ENCODE measurements at places on chromosomes 16 and 17.

DNA sequence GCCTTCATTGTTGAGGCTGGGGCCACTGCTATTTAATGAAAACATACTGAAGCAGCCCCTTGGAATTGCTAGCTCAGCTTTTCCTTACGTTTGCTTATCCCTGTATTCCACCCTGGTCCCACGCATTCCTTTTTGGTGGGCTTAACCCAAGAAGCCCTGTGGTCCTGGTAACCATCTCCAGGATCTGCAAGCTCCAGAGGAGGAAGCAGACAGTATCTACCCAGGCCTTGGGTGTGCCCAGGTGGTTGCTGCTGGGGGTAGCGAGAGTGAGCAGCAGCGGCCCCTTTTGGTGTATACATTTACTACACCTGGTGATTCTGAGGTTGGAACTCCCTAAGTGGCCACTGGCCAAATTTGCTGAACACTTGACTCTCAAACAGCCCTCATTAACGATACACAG is 97.7 kb downstream of the CBLN1 start:
- DNase-seq: peak; percentile 9

DNA sequence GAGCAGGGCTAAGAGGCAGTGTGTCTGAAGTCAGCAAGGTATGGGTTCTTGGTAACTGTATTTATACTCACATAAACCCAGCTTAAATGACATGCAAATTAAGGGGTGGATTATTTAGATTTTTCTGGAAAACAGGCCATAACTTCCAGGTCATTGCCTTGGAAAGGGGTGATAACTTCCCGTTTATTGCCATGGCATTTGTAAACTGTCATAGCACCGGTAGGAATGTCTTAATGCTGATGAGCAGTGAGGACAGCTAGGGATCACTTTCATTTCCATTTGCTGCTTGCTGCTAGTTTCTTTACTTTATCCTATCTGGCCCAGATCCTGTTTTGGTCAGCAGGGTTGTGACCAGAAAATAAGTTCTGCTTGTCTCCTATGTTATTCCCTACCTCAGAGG is 1336.7 kb downstream of the CDH11 start:
- no peak for DNase-seq

GRCh38 chr16:30567991-30568638 is 3.4 kb downstream of the ZNF688 start:
- no peak for DNase-seq

DNA sequence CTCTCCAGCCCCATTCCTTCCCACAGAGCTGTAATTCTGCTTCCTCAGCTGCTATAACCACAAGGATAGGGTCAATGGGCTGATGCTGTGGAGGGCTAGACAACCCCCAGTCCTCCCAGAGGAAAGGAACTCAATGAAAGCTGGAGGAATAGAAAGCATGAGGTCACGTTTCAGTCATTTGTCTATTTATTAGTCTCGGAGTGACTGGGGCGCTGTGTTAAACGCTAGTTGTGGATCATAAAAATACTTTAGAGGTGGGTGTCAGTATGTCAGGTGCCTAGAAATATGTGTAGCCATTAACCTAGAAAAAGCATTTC is 787 bp upstream of the CCL3L1 start:
- DNase-seq: no peak

GRCh38 chr17:31078290-31078689 is 16.5 kb upstream of the NF1 start:
- no peak for DNase-seq

- no peak for DNase-seq
These were observed 21.7 kb downstream of the TTYH2 start for GRCh38 chr17:74235040-74235581.

DNA sequence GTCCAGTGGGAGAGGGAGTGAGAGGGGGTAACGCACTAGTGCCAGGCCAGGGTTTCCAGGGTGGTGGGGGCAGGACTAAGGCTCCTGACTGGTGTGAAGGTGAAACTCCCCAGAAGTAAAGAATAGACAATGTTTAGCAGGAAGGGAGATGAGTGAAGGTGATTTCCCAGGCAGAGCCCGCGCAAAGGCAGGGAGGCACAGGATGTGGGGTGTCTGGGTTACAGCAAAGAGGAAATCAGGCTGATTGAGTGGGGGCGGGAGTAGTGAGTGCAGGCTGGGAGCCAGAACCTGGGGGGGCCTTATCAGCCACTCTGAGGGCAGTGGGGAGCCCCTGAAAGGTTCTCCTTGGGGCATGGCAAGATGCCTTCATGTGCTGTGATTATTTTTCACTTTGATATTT is 167.5 kb downstream of the UTP18 start:
- no peak for DNase-seq

GRCh38 chr17:27513849-27514248 is 57.6 kb downstream of the KSR1 start:
- DNase-seq: no peak

- no peak for DNase-seq
These were observed 23.0 kb upstream of the TNS4 start for GRCh38 chr17:40524243-40524965.

- no peak for DNase-seq
These were observed 138.8 kb downstream of the CCDC182 start for GRCh38 chr17:57606111-57606875.

- DNase-seq: no peak
These were observed 414 bp downstream of the NARF start for GRCh38 chr17:82458885-82459424.

GRCh38 chr16:87369117-87369765 is 14.3 kb downstream of the FBXO31 start:
- no peak for DNase-seq

DNA sequence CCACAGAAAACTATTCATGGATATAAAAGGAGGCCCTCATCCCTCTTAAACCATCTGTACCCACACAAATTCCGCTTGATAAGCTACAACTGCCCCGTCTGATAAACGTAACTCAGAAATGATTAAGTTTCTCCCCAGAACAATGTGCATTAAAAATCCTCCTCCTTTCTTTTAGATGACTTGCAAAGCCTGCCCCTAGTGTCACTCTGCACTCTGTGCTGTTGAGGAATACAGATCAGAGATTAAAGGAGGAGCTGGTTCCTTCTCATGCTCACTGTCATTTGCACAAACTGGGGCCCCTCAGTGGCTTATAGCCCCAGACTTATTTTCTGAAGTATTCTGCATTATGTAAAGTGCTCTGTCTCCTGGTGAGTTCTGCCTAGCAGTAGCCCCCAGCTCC is 33.3 kb downstream of the CDRT15 start:
- no peak for DNase-seq

DNA sequence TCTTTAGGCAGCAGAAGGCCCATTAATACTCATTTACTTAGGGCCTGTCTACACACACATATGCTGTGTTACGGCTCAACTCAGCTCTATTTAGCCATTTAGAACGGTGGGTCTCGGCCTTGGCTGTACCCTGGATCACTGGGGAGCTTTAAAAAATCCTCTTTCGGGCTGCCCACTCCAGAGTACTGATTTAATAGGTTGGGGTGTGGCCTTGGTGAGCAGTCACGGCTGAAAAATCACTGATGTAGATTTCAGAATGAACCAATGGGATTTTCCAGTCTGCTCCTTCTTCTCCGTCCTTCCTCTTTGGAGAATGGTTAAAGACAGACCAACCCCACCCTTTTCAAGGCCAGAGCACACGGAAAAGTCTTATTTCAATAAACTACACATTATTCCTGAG is 223.5 kb downstream of the CCDC182 start:
- DNase-seq: peak; percentile 53

DNA sequence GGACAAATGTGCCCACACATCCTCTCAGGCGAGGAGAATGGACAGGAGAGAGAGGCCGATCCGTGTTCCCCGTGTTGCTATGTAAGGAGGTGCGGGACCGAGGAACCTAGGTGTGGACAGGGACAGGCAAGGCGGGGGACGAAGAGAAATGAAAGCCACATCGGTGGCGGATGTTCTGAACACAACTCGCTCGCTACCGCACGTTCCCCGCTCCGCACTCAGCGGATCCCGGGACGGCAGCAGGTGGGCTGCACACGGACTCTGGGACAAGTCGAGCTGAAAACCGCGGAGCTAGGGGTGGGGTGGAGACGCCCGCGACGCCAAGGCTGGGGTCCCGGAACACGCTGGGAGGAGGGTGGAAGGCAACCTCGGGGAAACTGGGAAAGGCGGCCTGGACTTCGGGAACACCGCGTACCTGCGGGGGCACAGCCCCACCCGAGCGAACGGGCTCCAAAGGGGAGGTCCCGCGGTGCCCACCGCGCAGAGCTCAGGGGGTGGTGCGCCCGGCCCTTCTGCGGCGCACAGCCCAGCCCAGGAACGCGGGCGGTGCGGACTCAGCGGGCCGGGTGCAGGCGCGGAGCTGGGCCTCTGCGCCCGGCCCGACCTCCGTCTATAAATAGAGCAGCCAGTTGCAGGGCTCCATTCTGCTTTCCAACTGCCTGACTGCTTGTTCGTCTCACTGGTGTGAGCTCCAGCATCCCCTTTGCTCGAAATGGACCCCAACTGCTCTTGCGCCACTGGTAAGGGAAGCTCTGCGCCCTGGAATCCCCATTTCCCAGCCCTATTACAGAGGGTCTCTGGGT is at the start of gene MT1E:
Gene MT1E, plus strand, starts transcription at position 642 of the 803 bp plus-strand sequence. Its CDS starts 71 bp downstream, at position 713.
- peak; percentile 34 for DNase-seq

GRCh38 chr16:55272744-55273143 is 51.3 kb upstream of the IRX6 start:
- DNase-seq: no peak

DNA sequence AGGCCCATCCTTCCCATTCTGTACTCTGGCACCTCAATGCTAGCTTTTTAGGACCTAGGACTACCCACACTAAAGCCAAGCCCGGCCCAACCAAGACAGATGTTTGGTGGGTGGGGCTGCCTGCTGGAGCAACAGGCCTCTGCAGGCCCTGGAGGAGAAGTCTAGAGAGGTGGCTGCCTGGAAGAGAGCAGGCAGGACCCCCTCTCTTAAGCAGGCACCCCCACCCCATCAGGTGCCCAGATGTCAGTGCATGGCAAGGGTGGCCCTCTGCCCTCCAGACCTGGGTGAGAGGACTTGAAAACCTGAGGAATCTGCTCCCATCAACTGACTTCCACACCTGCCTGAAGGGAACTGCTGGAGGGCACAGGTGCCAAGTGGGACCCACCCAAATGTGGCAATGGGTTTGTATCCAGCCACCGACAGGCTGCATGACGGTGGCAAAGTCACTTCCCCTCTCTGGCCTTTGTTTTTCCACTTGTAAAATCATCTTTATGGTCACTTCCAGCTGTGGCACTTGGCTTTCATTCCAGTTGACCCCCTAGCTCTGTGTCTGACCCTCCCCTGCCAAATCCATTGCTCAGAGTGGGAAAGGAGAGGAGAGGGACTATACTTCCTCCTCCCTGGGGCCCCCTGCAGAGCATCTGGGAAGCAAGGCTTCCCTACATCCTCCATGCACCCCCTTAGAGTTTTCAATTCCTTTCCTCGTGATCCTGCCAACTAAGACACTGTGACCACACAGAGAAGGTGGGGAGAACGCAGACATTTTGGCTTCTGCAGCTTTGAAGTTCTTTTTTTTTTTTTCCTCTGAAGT is 1.7 kb upstream of the STAT5A start:
- DNase-seq: no peak

- DNase-seq: no peak
These were observed 44.8 kb upstream of the IRX3 start for GRCh38 chr16:54331241-54332002.

DNA sequence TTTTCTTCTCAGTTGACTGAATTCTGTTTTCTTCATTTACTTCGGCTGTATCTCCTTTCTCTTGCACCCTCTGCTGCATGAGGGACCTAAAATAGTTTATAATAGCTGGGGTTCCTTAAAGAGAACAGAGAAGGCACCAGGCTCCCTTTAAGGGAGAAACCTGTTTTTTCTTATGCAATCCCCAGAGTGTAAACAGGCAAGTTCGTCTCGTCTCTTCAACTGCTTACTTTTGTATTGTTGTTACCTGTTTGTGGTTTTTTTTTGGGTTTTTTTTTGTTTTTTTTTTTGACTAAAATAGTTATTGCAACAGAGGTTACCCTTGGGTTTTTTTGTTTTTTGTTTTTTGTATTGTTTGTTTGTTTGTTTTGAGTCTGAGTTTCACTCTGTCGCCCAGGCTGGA is 3.7 kb upstream of the LDHD start:
- no peak for DNase-seq

DNA sequence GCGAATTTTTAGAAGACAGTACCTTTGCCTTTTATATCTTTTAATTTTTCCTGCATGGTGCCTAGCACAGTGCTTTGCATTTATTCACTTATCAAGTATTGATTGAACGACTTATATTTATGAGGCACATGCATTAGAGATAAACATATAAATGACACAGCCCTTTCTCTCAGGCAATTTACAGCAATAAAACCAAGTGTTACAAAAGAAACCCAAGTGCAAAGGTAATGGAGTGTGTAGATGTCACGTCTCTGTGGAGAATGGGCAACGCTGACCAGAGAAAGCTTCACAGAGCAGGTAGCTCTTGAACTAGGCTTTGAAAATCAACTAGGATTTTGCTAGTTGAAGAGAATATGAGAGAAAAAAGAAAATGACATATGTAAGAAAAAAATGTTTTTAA is 32.6 kb upstream of the ABCA3 start:
- no peak for DNase-seq

Data from DMS79 treated with DMSO at 0.1 percent for 48 hours (cell line).